ENCODE measurements at places on chromosomes 13 and 19. TPM values are rescaled to one million over a fixed set of nuclear protein-coding genes. Genes with fewer than 3 reads are reported as not detected.

Gene CYP4F22
- not detected for total RNA-seq

Gene ZNF610
- total RNA-seq, result 6.5 TPM

Gene AMH
- total RNA-seq, result 0.34 TPM

Gene URAD
- not detected for total RNA-seq

Gene PLIN3
- 138 TPM for total RNA-seq

Gene ZNF799
- total RNA-seq, result 2.1 TPM

Gene KIR2DL1
- total RNA-seq, result not detected

Gene STARD13
- 0.68 TPM for total RNA-seq

Gene LACC1
- total RNA-seq, result 15.4 TPM

Gene MEF2B
- total RNA-seq, result 0.34 TPM

Gene PCP2
- not detected for total RNA-seq

Gene FAAP24
- 1.00 TPM for total RNA-seq

Gene SPRYD7
- total RNA-seq, result 11.4 TPM

Gene MEIOSIN
- not detected for total RNA-seq

Gene ZNF433
- total RNA-seq, result 7.2 TPM

Gene MEIS3
- total RNA-seq, result 9.6 TPM

Gene TINCR
- total RNA-seq, result 14.0 TPM

Gene DLEU7
- total RNA-seq, result not detected

Gene ETV2
- total RNA-seq, result not detected

Gene ZNF790
- total RNA-seq, result 6.8 TPM

Gene SIRT6
- total RNA-seq, result 21.1 TPM

Gene C19orf38
- total RNA-seq, result 0.71 TPM

Gene ZFP28
- 8.2 TPM for total RNA-seq

Gene C19orf12
- 12.3 TPM for total RNA-seq

All from nasal cavity respiratory epithelium epithelial cell of viscerocranial mucosa (primary cell).